ENCODE measurements at places on chromosomes 6 and 20.
A peak's percentile ranks its signal among the peaks of the same experiment; 100 is the strongest.

DNA sequence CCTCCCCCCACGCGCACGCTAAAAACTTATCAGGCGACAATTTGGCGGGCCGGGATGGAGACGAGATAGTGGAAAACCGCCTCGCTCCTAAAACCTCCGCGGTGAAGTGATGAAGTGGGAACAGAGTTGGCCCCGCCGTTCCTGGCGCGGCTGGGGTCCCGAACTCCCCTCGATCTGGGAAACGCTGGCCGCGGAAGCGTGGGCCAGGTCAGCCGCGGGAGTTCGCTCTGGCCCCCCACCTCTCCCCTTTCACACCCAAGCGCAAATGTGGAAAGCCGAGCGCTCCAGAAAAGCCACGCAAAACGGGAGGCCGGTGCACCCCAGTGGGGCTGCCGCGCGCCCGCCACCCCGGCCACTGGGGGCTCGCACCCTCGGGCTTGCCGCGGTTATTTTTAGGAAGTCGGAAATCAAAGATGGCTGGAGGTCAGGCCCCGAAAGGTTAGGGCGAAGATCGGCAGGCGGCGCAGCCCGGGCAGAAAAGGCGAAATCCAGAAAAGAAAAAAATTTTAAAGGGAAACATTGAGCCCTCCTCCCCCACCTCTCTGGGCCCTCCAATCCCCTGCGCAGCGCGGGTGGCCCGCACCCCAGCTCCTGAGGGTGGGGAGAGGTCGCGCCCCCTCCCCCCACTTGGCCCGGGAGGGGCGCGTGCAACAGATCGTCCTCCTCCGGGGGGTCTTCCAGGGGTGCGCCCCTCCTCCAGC, 1.0 kb downstream of the SALL4 start:
- no peak for DNase-seq

- DNase-seq, result no peak
Measured at GRCh38 chr20:58431134-58431533, 42.1 kb downstream of the VAPB start.

- no peak for DNase-seq
Measured at GRCh38 chr6:102761872-102762271, 1368.4 kb downstream of the GRIK2 start.

DNA sequence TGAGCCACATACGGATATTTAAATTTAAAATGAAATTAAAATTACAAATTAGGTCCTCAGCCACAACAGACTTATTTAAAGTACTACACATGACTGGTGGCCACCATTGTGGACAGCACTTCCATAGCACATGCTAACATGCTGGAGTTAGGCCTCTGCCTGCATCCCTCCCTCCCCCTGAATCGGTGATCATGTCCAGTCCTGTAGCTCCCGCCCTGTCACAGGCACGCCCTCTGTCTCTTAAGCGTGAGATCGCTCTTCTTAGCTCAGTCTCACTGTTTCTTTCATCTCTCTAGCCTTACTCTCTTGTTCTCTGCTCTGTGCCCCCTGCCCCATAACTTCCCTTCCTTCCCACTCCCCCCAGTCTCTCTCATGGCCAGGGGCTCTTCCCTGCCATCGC, 28.9 kb downstream of the ELMO2 start:
- no peak for DNase-seq

DNA sequence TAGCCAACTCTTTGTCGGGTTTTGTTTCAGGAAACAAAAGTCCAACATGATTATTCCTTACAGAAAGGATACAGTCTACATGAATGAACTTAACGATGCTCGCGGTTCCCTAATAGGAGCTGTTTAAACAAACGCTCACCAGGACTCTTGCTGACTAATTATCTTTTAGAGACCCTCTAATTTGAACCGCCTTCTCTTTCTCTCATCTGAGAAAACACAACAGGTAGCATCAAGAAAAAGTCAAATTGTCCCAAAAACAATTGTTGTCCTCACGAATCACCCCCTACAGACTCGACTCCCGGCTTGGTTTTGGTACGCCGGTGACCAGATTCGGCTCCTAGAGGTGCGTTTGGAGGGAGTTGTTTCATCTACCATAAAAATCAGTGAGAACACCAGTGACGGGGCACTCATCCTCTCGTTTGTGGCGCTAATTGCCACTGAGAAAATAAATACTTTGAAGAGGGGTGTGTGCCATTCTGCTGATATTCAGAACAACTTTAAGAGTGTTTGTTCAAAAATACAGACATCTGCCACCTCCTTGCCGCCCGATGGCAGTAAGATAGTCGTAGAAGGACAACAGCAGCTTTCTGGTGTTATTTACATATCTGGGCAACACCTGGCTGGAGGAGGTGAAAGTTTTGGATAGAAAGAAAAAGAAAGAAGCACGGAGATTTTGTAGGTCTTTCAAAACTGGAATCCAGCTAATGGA, 1.1 kb upstream of the SIM1 start:
- peak; percentile 27 for DNase-seq

DNA sequence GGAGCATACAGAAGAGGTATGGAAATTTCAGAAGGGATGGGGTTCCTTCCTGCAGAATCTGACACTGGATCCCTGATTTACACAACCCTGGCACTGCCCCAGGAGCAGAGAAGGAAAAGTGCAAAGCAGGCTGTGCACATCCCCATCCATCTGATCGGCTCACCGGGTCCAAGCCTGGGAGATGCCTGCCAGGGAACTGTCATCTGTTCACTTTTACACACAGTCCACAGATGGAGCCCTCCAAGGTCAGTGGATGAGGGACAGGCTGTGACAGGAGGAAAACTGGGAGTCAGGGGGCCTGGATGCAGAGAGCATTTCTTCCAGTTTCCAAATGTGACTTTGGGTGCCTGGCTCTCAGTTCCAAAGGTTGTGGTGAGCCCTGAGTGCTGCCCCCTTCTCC, 11.0 kb upstream of the SYNDIG1 start:
- DNase-seq, result no peak

- DNase-seq, result no peak
Measured at GRCh38 chr6:28225056-28225834, at the start of gene ZSCAN9. TSS of gene ZSCAN9 (plus strand) at chr6:28225275. CDS start at chr6:28227085, 1,810 bp downstream.
